ENCODE measurements at places on chromosomes 1 and 21.

DNA sequence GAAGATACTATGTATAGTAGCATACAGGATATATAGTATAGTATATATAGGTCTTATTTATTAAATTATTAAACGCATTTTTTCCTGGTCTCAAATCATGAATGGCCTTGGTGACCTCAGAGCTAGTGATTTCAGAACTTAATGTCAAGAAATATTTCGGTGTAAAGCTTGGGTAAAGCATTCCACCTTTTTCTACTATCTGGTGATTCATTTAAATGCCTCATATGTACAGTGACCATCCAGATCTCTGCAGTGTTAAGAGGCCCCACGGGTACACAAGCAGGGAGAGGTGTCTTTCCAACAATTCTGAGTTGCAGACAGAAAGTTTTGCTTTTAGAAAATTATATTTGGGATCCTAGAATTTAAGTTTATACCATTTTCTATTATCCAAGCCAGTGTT, 626.5 kb downstream of the PTPRC start:
- DNase-seq = no peak

- no peak for DNase-seq
Measured at GRCh38 chr1:22494943-22495579, 43.4 kb downstream of the ZBTB40 start.

- DNase-seq = no peak
Measured at GRCh38 chr1:44934791-44935190, 51.6 kb downstream of the EIF2B3 start.

DNA sequence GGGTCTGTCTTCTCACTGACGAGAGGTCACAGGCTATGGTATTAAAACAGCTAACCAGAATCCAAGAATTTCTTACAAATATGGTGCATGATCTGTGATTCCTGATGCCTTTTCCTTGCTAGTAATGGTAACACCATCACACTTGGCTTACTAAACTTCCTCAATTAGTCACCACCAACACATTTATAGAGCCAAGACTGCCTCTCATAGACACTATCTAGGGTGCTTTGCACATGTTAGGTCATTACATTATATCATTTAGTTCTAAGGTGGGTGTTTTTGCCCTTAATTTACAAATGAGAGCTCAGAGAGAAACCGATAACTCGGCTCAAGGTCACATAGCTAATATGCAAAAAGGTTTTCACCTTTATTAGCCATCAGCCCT, 8.7 kb downstream of the KIF21B start:
- DNase-seq = no peak

DNA sequence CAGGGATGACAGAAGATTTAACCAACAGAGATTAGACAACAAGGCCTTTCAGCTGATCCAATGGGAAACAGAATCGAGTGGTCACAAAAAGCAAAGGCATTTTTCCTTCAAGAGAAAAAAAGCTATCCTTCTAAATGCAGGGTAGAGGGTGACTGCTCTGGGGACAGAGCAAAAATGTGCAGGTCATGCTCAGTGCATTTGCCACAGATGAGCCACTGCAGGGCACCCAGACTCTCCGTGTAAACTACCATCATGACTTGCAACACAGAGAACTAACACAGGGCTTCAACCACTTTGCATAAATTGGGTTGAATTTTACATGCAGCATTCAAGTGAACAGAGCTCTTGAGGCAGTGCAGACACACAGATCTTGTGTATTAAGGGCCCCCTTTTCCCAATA, 56.8 kb downstream of the PRKAB2 start:
- no peak for DNase-seq

- no peak for DNase-seq
Measured at GRCh38 chr1:39427912-39428311, 63.5 kb upstream of the BMP8A start.

DNA sequence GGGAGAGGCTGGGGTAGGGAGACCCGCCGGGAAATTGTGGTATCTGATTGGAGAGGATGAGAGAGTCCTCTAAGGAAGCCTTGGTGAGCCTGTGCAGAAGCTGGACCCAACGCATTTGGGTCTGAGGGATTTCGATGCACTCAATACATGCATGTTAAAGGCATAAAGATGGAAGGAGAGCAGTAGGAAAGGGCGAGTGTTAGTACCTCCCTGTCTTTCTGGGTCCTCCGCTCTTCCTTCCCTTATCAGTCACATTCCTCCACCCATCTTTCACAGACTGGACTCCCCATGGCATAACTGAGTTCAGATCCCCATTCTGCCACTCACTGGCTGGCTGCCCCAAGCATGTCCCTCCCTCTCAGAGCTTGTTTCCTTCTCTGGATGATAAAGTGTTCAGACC, 7.3 kb downstream of the RGS16 start:
- DNase-seq = no peak

GRCh38 chr1:110214454-110215404, 4.6 kb downstream of the KCNC4 start:
- no peak for DNase-seq

GRCh38 chr1:234710936-234711724, 101.2 kb upstream of the IRF2BP2 start:
- DNase-seq = no peak

DNA sequence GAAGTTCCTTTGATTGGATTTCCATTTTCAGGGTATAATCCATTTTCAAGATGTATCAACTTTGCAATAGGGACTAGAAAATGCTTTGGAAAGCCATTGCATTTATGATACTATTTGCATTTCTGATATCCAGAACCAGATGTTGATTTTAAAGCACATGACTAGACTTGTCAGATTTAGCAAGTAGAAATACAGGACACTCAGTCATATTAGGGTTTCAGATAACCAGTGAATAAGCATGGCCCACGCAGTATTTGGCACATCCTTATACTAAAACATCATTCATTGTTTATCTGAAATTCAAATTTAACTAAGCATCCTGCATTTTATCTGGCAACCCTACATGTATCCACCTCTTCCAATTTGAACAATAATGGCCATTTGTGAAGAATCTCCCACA, 113.3 kb upstream of the DPT start:
- DNase-seq = no peak

DNA sequence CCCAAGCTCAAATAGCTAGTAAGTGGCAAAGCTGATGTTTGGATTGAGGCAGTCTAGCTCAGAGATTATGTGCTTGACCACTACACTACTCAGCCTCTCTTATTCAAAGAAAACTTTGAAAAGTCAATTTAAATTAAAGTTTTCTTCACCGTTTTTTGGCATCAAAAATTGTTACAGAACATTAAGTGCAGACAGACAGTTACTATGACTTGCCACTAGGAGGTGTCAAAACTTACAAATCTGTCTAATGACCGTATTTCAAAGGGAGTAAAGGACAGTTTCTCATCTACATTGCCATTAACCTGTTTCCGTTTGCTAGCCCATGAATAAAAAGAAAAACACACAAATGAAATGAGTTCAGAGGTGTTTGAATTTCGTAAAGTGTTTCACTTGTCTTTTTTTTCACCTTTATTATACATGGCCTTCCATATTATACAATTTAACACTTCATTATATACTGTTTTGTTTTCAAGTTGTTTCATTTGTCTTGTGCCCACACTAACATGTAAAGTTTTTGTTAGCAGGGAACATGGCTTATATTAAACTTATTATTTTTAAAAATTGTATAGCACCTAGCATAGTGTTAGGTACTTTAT, 57.4 kb upstream of the MTF2 start:
- DNase-seq = no peak

GRCh38 chr1:75992312-75992711, 60.1 kb upstream of the ASB17 start:
- DNase-seq = no peak

- DNase-seq = no peak
Measured at GRCh38 chr21:14075346-14076142, 135.2 kb downstream of the LIPI start.

- DNase-seq = no peak
Measured at GRCh38 chr1:94634977-94635416, 93.4 kb upstream of the F3 start.

- no peak for DNase-seq
Measured at GRCh38 chr1:11143907-11144306, 44.2 kb upstream of the EXOSC10 start.

- DNase-seq = no peak
Measured at GRCh38 chr1:201476670-201477344, 7.8 kb upstream of the PHLDA3 start.

DNA sequence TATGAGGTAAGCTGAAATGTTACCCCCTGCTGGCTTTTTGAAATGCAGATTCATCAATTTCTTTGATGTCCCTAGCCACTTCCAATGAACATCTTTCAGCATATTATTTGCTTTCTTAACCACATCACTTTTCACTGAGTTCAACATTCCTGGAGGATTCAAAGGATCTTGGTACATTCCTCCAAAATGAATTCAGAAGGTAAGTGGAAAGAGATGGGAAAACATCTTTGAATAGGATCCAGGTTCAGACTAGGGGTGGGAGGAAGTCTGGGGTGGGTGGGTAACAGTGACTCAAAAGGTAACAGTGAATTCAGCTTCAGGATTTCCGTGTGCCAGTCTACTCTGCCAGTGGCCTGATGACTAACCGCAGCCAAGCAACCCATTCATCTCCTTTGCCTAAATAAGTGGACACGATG, 180.7 kb downstream of the ZC3H11B start:
- DNase-seq = no peak

GRCh38 chr1:37730376-37730775, 34.5 kb downstream of the EPHA10 start:
- DNase-seq = no peak

GRCh38 chr1:184110272-184111204, 59.0 kb downstream of the TSEN15 start:
- peak; percentile 5 for DNase-seq

DNA sequence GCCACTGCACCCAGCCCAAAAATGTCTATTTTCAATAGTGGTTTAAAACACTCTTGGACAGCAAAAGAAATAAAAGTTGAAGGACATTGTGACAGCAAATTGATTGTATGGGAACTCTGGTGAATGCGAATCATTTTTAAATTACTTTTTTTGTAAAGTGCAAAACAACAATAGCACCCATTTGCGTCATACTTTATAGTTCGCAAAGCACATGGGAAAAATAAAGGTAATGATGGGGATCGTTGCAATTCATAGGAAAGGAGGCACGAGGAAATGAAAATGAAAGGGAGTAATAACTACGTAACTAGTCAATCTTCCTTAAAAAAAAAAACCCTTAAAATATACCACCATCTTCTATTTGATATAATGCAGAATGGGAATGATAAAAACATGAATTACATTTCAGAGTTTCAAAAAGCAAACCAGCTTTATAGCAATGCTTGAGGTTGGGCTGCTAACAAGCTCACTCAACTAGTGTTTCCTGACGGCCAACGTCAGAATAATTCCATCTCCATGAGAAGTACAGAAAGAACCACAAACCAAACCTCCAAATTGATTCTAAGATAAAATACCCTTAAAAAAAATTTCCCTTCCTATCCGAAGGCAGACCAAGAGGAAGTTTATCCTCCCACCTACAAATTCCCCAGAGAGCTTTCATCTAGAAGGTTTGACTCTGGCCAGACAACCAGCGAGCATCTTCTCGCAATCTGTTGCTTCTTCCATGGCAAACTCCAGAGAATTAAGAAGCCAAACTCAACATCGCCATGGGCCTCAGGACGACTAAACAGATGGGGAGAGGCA, at the start of gene EDARADD:
Gene EDARADD, plus strand, starts transcription at position 606 of the 801 bp plus-strand sequence. Its CDS starts 159 bp downstream, at position 765.
- no peak for DNase-seq

DNA sequence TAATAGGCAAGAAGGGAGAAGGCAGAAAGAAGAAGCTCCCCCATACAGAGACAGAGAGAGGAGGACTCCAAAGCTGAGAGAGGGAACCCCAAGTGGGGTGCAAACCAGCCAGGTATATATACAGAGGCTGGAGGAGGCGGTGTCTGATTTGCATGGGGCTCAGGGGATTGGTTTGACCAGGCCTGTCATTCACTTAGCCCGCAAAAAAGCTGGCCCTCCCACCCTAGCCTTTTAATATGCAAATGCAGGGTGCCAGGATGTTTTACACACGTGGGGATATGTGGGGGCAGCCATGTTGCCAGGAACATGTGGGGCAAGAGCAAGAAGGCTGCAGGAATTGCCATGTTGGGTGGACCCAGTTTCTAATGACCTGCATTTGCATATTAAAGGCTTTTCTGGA, 37.0 kb upstream of the TENT5B start:
- no peak for DNase-seq

All from stimulated activated CD8-positive, alpha-beta memory T cell treated with anti-CD3 and anti-CD28 coated beads, Interleukin-15, amount 100 ng/mL, for 4 hours (primary cell).